Caki2 (cell line): ENCODE measurements at places on chromosomes 5 and 9.

DNA sequence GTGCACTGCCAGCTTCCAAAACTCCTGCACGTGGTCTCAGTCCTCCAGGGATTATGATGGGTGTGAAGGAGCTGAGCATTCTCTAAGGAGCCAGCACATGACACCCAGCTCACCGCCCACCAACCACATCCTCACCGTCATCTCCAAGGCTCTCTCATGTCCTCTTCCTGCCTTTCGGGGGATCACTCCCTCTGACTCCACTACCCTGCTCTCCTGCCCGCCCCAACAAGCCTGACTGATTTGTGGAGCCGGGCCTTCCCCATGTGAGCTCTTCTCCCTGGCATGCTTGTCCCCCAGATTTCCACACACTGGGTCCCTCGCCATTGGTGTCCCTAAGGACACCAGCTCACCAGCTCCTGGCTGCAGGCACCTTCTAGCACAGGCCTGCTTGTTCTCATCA, 1.9 kb downstream of the ABO start:
- no peak for DNase-seq

- DNase-seq = no peak
Observed at GRCh38 chr5:1536871-1537602, 13.3 kb upstream of the LPCAT1 start.

GRCh38 chr5:123220621-123221146, 131.6 kb downstream of the PRDM6 start:
- no peak for DNase-seq

DNA sequence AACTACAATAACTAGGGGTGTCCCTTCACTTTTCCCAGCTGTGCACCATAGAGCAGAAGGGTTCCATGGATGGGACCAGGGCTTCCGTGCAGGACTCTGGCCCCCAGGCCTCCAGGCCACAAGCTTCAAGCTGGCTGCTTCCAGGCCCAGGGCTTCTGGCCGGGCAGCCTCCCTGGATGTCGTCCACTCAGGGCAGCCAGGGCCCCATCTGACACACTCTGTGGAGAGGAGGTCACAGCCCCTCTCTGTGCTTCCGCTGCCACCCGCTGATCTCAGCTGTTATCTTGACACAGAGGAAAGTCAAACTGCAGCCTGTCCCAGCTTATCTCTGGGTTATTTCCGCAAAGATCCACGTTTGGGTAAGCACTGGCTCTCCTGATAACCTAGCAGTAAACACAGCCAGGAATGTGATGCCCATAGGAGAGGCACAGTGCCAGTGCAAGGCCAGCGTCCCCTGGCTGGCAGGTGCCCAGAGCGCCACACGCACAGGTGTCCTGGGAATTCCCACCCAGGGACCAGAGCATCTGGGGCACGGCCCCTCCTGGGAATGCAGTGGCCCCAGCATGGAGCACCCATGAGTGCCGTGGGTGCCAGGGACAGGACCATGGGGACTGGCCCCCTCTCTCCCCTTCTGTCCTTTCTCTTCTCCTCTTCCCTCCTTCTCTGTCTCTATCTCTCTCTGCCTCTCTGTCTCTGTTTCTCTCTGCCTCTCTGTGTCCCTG, 15.6 kb upstream of the SLC6A19 start:
- no peak for DNase-seq

DNA sequence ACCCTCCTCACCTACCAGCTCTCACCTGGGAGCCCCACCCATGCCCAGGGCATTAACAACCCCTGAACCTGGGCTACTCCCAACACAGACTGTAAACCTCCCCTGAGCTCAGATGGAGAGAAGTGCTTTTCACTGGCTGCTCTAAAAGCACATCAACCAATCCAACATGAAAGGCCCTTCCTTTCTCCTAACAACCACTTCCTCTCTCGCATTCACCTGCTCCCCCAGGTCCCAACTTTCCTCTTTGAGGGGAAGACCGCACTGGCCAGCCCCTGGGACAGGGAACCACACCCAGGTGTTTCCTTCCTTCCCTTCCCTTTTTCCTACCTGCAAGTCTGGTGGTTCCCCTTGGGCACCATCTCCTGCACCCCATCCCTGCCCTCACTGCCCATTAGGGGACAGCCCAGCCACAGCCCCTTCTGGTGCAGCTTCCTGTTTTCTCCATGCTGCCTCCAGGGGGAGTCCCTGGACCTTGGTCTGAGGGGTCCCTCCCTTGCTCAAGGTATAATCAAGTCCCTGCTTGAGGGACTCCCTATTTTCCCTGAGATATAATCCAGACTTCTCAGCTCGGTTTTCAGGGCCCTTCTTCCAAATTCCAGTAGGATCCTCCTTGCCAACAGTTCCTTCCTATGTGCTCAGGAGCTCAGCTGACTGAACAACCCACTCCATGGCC, 30.5 kb upstream of the DAB2IP start:
- no peak for DNase-seq

DNA sequence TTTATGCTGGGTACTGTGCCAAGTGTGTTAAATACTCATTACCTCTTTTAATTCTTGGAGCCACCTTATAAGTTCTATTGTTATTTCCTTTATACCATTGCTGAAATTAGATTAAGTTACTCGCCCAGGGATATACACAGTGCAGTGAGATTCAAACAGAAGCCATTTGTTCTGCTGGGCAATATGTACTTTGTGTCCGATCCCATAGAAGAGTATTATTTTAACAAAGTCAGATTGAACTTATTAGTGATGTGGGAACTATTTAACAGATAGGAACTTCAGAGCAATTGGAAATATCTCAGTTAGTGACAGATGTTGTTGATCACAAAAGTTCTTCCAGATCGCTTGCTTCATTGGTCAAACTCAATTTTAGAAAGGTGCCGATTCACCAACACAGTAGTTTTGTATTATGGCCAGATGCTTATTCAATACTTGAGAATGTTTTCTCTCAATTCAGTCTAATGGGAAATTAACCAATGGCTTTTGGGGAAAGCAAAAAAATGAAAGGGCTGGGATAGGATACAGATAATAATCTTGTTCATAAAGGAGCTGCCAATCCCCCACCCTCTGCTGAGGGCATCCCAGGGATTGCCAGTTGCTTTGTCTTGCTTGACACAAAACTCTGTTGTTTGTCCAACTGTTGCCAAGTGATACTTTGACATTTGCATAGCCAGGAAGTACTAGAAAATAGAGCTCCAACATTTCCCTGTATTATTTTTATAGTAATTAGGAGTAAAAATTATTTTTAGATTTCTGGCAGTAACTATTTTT, 94.8 kb upstream of the SEMA6A start:
- DNase-seq = no peak

DNA sequence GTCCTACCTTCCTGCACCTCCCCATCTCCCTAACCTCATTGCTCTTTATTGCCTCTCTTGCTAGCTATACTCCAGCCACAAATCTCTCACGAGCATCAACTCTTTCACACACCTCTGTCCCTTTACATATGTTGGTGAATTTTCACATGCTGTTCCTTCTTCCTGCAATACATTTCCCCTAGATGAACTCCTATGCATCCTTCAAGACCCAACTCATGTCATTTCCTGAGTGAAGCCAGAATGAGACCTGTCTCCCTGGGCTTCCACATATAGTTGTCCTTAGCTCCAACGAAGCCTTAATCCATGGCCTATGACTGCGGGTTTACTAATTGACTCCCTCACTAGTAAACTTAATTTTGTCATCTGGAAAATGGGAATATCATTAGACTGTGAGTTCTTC, 297.3 kb upstream of the PANK3 start:
- no peak for DNase-seq

DNA sequence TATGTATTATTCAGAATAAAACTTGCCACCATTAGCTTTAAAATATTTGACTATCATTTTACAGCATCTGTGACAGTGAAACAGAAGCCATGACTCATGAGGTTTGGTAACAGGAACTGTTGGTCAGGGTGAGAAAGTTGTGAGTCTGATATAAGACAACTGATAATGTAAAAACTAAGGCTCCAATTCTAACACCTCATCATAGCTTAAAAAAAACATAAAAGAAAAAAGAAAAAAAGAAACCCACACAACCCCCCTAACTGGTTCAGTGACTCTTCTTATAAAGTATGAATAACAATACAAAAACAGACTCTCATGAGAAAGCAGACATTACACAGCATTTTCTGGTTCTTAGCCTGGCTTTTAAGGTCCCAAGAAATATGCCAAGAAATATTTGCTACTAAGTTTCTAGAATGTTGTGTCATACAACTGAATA, 85.8 kb downstream of the MRPS27 start:
- peak; percentile 56 for DNase-seq

- no peak for DNase-seq
Observed at GRCh38 chr9:128819716-128820664, 1.7 kb downstream of the ENDOG start.

- DNase-seq = no peak
Observed at GRCh38 chr9:134929193-134930158, 11.8 kb upstream of the FCN1 start.
